ENCODE measurements at places on chromosomes 16 and 17. TPM values are rescaled to one million over a fixed set of nuclear protein-coding genes. Genes with fewer than 3 reads are reported as not detected.

Gene CCR7
- 0.13 TPM for polyA plus RNA-seq

Gene EME1
- not detected for polyA plus RNA-seq

Gene IRX5
- not detected for polyA plus RNA-seq

Gene ECI1
- polyA plus RNA-seq, result 63.0 TPM

Gene BHLHA9
- not detected for polyA plus RNA-seq

Gene CRYBA1
- polyA plus RNA-seq, result not detected

Gene CYGB
- 0.95 TPM for polyA plus RNA-seq

Gene PRKCB
- 0.28 TPM for polyA plus RNA-seq

Gene ZNF19
- 2.7 TPM for polyA plus RNA-seq

Gene EIF5A
- polyA plus RNA-seq, result 223 TPM

Gene MVP
- 76.8 TPM for polyA plus RNA-seq

Gene CACNG5
- not detected for polyA plus RNA-seq

Gene USP6
- not detected for polyA plus RNA-seq

Gene NECAB2
- not detected for polyA plus RNA-seq

Gene SPATA22
- polyA plus RNA-seq, result 0.67 TPM

Gene ZNF469
- 0.38 TPM for polyA plus RNA-seq

Gene GCGR
- polyA plus RNA-seq, result not detected

Gene TBC1D3B
- polyA plus RNA-seq, result 5.1 TPM

Gene MGAT5B
- polyA plus RNA-seq, result not detected

Gene ABCA8
- polyA plus RNA-seq, result 0.88 TPM

Gene MPV17L
- 4.0 TPM for polyA plus RNA-seq

Gene AGRP
- 1.5 TPM for polyA plus RNA-seq

Gene EFCAB5
- not detected for polyA plus RNA-seq

Gene KRT24
- not detected for polyA plus RNA-seq

Gene KRT9
- not detected for polyA plus RNA-seq

Gene PERCC1
- polyA plus RNA-seq, result not detected

Gene MYADML2
- not detected for polyA plus RNA-seq

Gene SLC25A10
- 2.9 TPM for polyA plus RNA-seq

Gene C1QTNF8
- polyA plus RNA-seq, result 1.2 TPM

Gene MT1F
- polyA plus RNA-seq, result 81.1 TPM

Gene ZDHHC1
- 11.3 TPM for polyA plus RNA-seq

Gene TCAP
- polyA plus RNA-seq, result 9.3 TPM

Gene NHLRC4
- 0.25 TPM for polyA plus RNA-seq

Gene DNAH17
- polyA plus RNA-seq, result not detected

Gene FMNL1
- 2.2 TPM for polyA plus RNA-seq

Gene FAM171A2
- 0.05 TPM for polyA plus RNA-seq

Gene PKMYT1
- polyA plus RNA-seq, result 1.1 TPM

Gene ZNF652
- 12.4 TPM for polyA plus RNA-seq

Gene ARL5C
- polyA plus RNA-seq, result not detected

Gene KCNH6
- polyA plus RNA-seq, result not detected

Gene PITPNM3
- polyA plus RNA-seq, result 0.67 TPM

Gene CCL17
- polyA plus RNA-seq, result not detected

Gene HBA1
- 8.0 TPM for polyA plus RNA-seq

Gene WFIKKN1
- 2.2 TPM for polyA plus RNA-seq

Gene KCNJ16
- not detected for polyA plus RNA-seq

Gene JUP
- polyA plus RNA-seq, result 48.3 TPM

Gene MT4
- not detected for polyA plus RNA-seq

Gene NOL3
- polyA plus RNA-seq, result 122 TPM

Gene CLDN7
- 37.6 TPM for polyA plus RNA-seq

Gene SHISA9
- not detected for polyA plus RNA-seq

Gene CHST5
- polyA plus RNA-seq, result 1.5 TPM

Gene HOXB4
- polyA plus RNA-seq, result 11.5 TPM

Gene KRT222
- not detected for polyA plus RNA-seq

Gene NKD1
- 5.1 TPM for polyA plus RNA-seq

Gene ANKRD40CL
- polyA plus RNA-seq, result 23.0 TPM

Gene RAB11FIP4
- 0.15 TPM for polyA plus RNA-seq

Measured in aorta (tissue), 5 donors.